ENCODE measurements at places on chromosomes 4 and X. TPM values are rescaled to one million over a fixed set of nuclear protein-coding genes. Genes with fewer than 3 reads are reported as not detected.

DNA sequence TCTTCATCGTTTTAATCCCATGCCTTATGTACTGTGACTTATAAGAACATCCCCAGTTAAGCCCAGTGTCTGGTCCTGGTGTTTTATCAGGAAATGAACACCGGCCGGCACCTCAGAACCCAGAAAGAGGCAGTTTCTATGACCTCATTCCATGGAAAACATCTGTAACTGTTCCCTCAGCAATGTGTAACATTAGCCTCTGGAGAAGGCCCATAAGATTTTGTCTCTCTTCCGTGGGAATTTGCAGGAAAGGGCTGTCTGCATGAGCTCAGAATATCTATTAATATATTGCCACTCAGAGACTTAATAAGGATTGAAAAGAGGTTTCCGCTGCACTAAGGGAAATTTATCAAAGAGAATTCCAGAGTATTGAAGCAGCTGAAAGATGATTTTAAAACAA lies 3.1 kb upstream of the TCEANC start:
- H3K27ac ChIP-seq: no peak overlapping the region
- H3K27me3 ChIP-seq: no peaks in the 10 kb centered on the region
- peaks cover 35% of the 10 kb centered on the region for H3K4me1 ChIP-seq

GRCh38 chrX:127552571-127552970 lies 499.6 kb downstream of the ACTRT1 start:
- no peaks in the 10 kb centered on the region for H3K4me1 ChIP-seq
- no peaks in the 10 kb centered on the region for H3K27me3 ChIP-seq
- H3K36me3 ChIP-seq: no peaks in the 10 kb centered on the region
- DNase-seq: no peak

DNA sequence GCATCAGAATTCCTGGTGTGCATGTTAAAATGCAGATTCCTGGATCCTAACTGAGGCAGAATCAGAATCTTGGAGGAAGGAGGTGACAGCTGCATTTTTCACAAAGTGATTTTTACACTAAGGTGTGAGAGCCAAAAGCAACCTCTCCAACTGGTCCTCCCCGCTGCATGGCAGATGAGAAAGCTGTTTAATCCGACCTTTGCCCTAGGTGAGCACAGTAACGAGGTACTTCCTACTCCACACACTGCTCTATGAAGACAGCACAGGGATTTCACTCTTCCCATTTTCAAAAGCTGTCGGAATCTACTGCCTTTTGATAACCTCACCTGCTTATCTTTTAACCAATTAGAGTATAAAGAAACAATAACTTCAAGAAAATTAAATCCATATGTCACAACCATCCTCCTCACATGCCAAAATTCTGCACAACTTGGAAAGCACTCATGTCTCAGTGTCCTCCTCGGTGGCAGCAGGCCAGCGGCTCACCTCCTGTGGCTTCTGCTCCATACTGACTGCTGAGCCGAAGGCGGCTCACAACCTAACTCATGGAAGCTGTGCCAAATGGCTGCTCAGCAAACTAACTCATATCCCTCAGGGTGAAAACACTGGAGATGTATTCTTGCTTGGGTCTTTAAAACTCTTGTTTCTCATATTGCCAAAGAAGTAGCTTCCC lies 3.6 kb downstream of the CASP6 start:
- H3K27me3 ChIP-seq: no peaks in the 10 kb centered on the region
- peaks cover 11% of the 10 kb centered on the region for H3K36me3 ChIP-seq
- DNase-seq: no peak
- H3K4me1 ChIP-seq: peaks cover 34% of the 10 kb centered on the region
- no peak overlapping the region for H3K27ac ChIP-seq

- no peaks in the 10 kb centered on the region for H3K27me3 ChIP-seq
- no peak overlapping the region for H3K27ac ChIP-seq
- H3K36me3 ChIP-seq: no peaks in the 10 kb centered on the region
- DNase-seq: no peak
Observed at GRCh38 chr4:91288702-91289311, 1015.0 kb upstream of the GRID2 start.

Gene LARP1B
- 25.5 TPM for total RNA-seq

Gene OPRPN
- total RNA-seq: not detected
